ENCODE measurements at places on chromosomes 6 and 20.
A peak's percentile ranks its signal among the peaks of the same experiment; 100 is the strongest.

DNA sequence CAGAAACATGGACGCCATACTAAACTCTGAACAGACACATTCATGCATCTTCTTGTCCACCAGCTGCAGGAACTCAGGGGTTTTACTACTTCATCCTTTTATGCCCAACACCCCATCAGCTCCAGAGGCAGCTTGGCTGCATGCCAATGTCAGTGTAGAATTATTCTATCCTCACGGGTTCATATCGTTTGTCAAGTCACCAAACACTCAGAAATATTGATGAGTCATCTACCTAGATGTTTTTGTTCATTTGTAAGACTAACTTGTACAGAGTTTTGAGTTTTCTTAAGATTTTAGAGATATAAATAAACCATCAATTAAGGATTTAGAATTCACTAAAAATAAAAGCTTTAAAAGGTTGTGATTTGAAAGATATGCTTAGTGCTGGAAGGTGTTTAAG lies 590.7 kb upstream of the FLRT3 start:
- H3K36me3 ChIP-seq, result no peaks in the 10 kb centered on the region
- no peaks in the 10 kb centered on the region for H3K27me3 ChIP-seq
- no peak overlapping the region for H3K4me3 ChIP-seq
- DNase-seq, result no peak

DNA sequence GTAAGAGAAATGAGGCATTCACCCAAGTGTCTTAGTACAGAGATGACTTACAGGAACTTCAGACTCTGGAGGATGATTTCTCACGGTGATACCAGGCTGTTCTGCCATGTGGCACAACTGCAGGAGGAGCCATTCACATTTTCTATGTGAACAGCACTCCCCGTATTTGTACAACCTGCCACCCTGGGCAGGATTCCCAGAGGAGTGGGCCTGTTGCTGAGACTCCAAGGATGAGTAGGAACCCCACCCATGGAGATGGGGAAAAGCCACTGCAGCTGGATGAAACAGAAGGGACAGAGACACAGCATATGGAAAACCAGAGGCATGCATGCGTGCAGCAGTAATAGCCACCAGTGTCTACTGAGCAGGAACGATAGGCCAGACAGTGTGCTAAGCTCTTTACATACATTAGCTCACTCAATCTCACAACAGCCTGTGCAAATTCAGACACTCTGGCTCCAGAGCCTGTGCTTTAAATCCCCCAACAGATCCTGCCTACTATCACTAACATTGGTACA lies 48.0 kb upstream of the PTPRT start:
- no peak overlapping the region for H3K4me3 ChIP-seq
- H3K27ac ChIP-seq, result no peak overlapping the region
- H3K27me3 ChIP-seq, result peaks cover 2% of the 10 kb centered on the region
- H3K4me1 ChIP-seq, result no peaks in the 10 kb centered on the region
- DNase-seq, result peak; percentile 48

- no peaks in the 10 kb centered on the region for H3K4me1 ChIP-seq
- no peaks in the 10 kb centered on the region for H3K27me3 ChIP-seq
- peak; percentile 9 for DNase-seq
- H3K27ac ChIP-seq, result no peak overlapping the region
Observed at GRCh38 chr6:134564705-134565104, 246.8 kb upstream of the SGK1 start.

GRCh38 chr6:1758076-1758679 lies 148.5 kb downstream of the FOXC1 start:
- no peaks in the 10 kb centered on the region for H3K36me3 ChIP-seq
- H3K4me3 ChIP-seq, result no peak overlapping the region
- peaks cover 4% of the 10 kb centered on the region for H3K4me1 ChIP-seq
- DNase-seq, result no peak
- peak overlapping the region; percentile 40 for H3K27ac ChIP-seq

DNA sequence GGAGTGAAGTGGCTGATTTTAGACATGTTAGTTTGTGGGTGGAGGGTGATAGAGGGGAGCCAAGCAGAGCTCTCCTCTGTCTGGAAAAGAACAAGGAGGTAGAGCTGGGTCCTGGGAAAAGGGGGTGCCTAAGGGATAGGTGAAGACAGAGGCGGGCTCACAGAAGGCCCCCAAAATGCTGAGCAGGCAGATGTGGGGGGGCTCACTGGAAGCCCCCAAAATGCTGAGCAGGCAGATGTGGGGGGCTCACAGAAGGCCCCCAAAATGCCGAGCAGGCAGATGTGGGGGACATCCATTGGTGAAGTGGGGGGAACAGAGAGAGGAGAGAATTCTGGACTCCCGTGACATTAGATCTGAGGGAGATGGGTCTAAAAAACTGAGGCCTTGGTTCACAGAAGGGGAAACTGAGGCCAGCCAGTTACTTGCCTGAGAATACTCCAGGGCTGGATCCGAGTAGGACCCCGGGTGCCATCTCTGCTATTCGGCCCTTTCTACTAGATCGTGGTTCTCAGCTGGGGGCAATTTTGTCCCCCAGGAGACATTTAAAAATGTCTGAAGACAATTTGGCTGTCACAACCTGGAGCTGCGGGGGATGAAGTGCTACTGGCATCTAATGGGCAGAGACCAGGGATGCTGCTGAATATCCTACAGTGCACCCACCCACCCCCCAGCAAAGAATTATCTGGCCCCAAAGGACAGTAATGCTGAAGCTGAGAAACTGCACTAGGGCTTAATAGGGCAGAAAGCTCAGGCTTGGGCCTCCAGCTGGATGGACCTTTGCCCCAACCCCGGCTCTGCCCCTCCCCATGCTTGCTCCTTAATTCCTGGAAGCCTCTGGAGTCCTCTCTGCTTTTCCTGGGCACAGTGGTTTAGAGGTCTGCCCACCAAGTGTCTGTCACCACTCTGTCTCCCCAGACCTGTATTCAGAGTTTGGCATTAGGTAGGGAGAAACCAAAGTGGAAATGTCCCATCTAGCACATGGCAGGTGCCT lies 2.1 kb downstream of the LPIN3 start:
- H3K36me3 ChIP-seq, result no peaks in the 10 kb centered on the region
- H3K27me3 ChIP-seq, result no peaks in the 10 kb centered on the region
- H3K4me1 ChIP-seq, result peaks cover 23% of the 10 kb centered on the region
- H3K27ac ChIP-seq, result no peak overlapping the region
- DNase-seq, result no peak

- DNase-seq, result no peak
- no peaks in the 10 kb centered on the region for H3K27me3 ChIP-seq
- no peak overlapping the region for H3K4me3 ChIP-seq
- H3K36me3 ChIP-seq, result no peaks in the 10 kb centered on the region
- peaks cover 11% of the 10 kb centered on the region for H3K4me1 ChIP-seq
Observed at GRCh38 chr6:157037165-157037564, 260.0 kb downstream of the ARID1B start.

DNA sequence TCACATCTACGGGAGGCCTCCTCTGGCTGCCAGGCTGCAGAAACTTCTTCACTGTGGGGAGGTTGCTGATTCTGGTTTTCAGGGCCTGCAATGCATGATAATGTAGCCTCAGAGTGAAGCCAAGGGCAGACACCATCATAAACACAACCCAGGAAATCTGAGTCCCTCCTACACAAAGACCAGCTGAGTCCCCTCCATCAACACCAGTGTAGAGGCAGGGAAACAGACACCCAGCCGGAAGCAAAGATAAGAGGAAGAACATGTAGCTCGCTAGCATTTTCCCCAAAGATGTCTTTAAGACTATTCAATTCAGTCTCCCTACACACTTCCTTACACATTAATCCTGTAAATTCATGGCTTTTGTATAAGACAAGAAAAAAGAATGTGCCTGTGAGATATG lies 23.6 kb downstream of the GSTA2 start:
- no peaks in the 10 kb centered on the region for H3K4me1 ChIP-seq
- H3K4me3 ChIP-seq, result no peak overlapping the region
- no peaks in the 10 kb centered on the region for H3K27me3 ChIP-seq
- no peak for DNase-seq
- H3K27ac ChIP-seq, result no peak overlapping the region

DNA sequence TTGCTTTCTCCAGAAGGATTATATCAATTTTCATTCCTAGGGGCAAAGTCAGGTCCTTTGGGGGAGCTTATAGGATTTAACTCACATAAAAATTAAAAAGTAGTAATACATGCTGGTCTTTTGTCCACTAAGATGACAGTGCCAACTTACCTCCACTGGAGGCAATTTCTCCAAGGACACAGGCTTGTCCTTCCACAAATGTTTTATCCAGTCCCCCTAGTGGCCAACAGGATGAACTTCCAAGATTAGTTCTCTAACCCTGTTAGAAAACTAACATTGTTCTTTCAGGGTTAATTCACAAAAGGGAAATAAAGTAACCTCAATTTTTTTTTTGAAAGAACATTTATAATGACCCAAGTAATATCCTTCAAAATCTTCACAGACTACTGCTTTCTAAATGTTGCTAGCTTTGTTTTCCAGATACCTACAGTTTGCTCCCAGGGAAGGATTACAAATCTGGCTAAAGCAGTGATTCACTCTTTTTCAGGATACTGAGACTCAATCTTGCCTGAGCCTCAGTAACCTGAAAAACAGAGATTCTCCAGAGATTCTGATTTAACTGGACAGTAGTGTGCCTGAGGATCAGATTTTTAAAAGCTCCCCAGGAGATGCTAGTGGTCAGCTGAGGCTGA lies 31.7 kb upstream of the UBR2 start:
- peak; percentile 70 for DNase-seq
- no peaks in the 10 kb centered on the region for H3K36me3 ChIP-seq
- H3K4me1 ChIP-seq, result no peaks in the 10 kb centered on the region
- no peaks in the 10 kb centered on the region for H3K27me3 ChIP-seq
- no peak overlapping the region for H3K27ac ChIP-seq

DNA sequence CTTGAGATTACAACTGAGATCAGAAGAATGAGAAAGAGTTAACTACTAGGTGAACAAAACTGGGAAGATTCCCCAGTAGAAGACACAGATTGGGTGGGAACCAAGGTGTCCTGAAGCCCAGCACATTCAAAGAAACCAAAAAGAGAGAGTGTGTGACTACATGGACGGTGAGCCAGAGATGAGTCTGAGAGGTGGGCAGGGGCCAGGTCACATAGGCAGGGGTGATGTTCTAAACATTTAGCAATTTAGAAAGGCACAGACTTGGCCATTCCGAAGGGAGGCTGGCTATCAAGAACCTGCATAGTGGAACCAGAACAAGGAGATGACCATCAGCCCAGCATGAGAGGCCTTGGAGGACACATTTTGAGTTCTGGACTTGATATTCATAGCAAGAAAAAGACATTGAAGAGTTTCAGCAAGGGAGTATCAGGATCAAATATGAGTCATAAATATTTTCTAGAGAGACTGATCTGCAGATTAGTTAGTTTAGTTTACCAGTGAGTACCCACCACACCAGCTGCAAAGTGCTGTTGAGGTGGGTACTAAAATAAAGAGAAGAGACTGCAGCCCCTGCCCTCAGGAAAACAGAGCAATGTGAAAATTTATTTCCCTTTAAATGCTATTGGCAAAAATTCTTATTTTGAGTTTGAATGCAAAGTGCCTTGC lies 340.5 kb upstream of the PRDM1 start:
- no peaks in the 10 kb centered on the region for H3K4me1 ChIP-seq
- DNase-seq, result no peak
- H3K4me3 ChIP-seq, result no peak overlapping the region

DNA sequence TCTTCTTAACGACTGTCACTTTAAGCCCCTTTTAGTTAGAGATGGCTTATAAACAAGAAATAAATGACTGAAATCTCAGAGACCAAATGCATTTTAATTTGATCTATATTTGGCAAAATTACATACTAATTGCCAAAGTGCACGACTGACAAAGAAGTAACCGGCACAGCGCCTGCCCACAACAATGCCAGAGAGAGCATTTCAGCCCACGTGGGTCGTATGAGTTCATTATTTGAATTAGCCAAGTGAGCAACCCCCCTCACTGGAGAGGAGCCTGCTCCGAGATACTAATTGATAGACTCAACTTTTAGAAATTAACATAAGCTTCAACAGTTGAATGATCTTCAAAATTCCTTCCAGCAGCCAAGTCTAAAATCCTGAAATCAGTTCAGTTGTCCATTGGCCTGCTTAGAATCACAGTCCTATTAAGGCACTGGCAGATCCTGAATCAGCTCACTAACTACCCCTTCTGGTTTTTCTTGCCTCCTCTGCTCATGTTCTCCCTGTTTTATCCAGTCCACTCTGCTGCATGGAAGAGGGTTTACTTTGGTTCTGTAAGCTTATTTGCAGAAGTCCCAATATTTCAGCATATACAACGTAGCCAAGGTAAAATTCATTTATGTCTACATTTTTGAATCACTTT lies 519.1 kb upstream of the AGPAT4 start:
- no peaks in the 10 kb centered on the region for H3K27me3 ChIP-seq
- peak; percentile 54 for DNase-seq
- no peak overlapping the region for H3K27ac ChIP-seq
- no peaks in the 10 kb centered on the region for H3K4me1 ChIP-seq

DNA sequence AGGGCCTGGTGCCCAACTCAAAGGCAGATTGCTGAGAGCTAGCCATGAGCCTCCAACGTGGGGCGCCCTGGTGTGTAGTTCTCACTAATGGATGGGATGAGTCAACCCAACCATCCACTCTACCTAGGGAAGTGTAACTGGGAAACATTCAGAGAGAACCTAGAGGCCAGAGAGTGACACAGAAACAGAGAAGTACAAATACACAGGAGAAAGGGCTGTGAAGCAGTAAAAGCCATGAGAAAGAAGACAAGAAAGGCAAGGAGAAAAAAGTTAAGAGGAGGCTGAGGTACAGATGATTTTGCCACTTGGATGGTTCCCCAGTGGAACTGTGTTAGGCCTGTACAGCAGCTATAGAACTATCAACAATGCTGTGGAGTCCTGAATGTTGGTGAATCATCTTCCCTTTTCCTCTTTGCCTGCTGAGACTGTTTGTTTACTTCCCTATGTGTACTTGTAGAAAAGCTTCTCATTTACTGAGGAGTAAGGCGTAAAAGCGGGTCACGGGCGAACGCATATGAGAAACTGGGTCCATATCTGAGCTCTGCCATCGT lies 39.0 kb downstream of the MAN1A1 start:
- no peaks in the 10 kb centered on the region for H3K36me3 ChIP-seq
- DNase-seq, result no peak
- no peaks in the 10 kb centered on the region for H3K27me3 ChIP-seq
- H3K4me1 ChIP-seq, result no peaks in the 10 kb centered on the region

DNA sequence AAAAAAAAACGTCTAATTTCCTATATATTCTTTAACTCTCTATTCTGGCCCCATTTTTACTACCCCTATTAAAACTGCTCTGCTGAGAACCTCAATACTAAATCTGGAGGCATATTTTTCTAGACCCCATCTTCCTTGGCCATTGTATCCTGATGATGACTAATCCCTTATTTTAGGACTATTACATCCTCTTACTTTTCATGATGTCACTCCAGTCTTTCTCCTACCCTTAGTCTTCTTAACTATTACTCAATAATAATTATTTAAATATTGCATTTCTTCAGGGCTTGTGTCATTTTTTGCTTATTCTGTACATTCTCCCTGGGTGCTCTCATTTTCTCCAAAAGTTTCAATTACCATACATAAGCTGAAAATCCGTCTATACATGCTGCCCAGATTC lies 6.4 kb downstream of the FBXO30 start:
- H3K27ac ChIP-seq, result no peak overlapping the region
- no peak overlapping the region for H3K4me3 ChIP-seq
- H3K27me3 ChIP-seq, result no peaks in the 10 kb centered on the region
- no peak for DNase-seq
- no peaks in the 10 kb centered on the region for H3K4me1 ChIP-seq
